ENCODE measurements at places on chromosomes 2 and 18. TPM values are rescaled to one million over a fixed set of nuclear protein-coding genes. Genes with fewer than 3 reads are reported as not detected.

GRCh38 chr2:226561962-226562361 lies 237.7 kb downstream of the IRS1 start:
- DNase-seq: no peak
- no peaks in the 10 kb centered on the region for H3K36me3 ChIP-seq
- H3K27ac ChIP-seq: no peak overlapping the region
- H3K4me3 ChIP-seq: no peak overlapping the region

The RIT2 gene
- not detected for total RNA-seq

DNA sequence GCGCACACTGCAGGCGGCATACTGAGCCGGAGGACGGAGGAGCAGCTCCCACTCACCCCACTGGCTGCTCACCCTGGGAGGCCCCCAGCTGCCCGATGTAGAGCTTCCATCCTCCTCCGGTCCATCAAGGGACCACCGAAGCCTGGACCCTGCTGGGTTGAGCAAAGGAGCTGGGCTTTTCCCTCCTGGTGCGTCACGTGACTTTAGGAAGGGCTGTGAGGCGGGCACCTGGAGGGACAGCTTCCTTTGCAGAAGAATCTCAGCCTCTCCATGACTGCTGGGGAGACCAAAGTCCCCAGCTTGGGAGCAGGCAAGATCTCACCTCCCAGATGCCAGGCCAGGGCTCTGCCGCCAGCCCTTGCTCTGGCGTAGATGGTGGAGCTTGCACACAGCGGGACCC lies 102.7 kb downstream of the TWIST2 start:
- no peak overlapping the region for H3K27ac ChIP-seq
- DNase-seq: no peak
- H3K36me3 ChIP-seq: no peaks in the 10 kb centered on the region
- no peaks in the 10 kb centered on the region for H3K4me1 ChIP-seq
- no peaks in the 10 kb centered on the region for H3K27me3 ChIP-seq
- H3K4me3 ChIP-seq: no peak overlapping the region

GRCh38 chr2:140154706-140155105 lies 1374.5 kb upstream of the NXPH2 start:
- no peaks in the 10 kb centered on the region for H3K27me3 ChIP-seq
- H3K4me3 ChIP-seq: no peak overlapping the region

- no peaks in the 10 kb centered on the region for H3K36me3 ChIP-seq
- H3K4me1 ChIP-seq: no peaks in the 10 kb centered on the region
- no peak overlapping the region for H3K4me3 ChIP-seq
- H3K27me3 ChIP-seq: no peaks in the 10 kb centered on the region
These were observed 78.1 kb upstream of the ETAA1 start for GRCh38 chr2:67318993-67319481.

DNA sequence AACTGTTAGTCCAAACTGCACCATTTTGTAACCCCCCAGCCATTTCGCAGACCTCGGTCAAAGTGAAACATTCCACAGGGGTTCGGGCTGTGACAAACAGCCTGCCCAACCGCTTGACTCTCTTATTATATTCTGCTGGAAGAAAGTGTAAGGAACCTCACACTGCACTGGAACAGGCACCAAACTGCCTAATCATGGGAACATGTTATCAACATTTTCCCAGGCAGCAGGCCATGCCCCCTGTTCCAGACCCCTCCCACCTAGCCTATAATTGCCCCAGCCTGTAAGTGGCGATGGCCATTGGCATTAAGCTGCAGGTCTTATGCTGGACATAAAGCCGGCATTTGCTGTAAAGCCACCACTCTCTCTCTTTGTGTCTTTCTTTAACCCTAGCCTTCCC lies 16.9 kb downstream of the LYG2 start:
- no peak overlapping the region for H3K4me3 ChIP-seq
- no peaks in the 10 kb centered on the region for H3K36me3 ChIP-seq

DNA sequence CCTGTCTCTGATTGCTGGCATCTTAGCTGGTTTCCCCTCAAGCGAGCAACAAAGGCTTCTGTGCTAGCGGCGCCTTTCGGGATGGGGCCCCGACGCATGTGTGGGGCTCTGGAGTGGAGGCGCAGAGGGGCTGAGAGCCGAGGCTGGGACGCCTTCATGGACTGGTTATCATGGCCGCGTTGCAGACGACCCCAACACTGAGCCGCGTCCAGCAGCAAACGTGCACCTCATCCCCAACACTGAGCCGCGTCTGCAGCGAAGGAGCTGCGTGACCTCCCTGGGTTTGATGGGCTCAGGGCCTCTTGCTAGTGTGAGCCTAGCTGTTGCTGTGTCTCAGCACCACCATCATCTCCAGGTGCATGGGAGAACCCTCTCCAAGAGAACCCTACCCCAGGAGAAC lies 123.7 kb upstream of the CTDP1 start:
- no peak overlapping the region for H3K27ac ChIP-seq
- no peaks in the 10 kb centered on the region for H3K27me3 ChIP-seq
- H3K4me1 ChIP-seq: no peaks in the 10 kb centered on the region
- no peaks in the 10 kb centered on the region for H3K36me3 ChIP-seq
- no peak overlapping the region for H3K4me3 ChIP-seq

DNA sequence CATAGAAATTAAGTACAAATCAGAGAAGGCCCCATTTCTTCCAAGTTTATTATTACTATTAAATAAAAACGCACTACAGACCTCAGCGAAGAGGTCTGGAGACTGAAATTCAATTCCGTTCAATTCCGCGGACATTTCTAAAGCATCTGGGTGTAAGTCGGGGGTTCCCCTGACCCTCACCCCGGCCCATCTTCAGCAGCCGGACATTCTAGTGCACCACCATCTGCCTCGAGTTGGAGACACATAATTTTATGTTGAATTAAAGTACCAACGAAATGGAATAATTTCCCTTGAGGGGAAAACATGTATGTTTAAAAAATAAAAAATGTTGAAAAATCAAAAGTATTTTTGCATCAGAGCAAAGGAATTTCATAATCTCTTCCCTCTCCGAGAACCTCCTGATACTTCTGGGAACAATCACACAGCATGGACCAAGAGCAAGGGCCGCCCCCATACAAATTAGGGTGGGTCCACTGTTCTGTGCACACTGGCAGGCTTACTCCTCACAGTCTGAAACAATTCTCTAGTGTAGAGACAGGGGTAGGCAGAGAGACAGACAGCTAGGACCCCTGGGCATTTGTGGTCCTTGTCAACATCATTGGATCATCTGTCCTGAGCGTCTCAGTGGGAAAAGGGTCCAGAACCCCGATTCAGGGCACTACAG lies 29.3 kb downstream of the MBP start:
- H3K4me1 ChIP-seq: peaks cover 99% of the 10 kb centered on the region
- H3K4me3 ChIP-seq: peak overlapping the region; percentile 6
- H3K36me3 ChIP-seq: no peaks in the 10 kb centered on the region
- H3K27ac ChIP-seq: peak overlapping the region; percentile 73

GRCh38 chr2:37566517-37566981 lies 104.9 kb downstream of the CDC42EP3 start:
- DNase-seq: no peak
- H3K4me3 ChIP-seq: no peak overlapping the region
- no peaks in the 10 kb centered on the region for H3K36me3 ChIP-seq

DNA sequence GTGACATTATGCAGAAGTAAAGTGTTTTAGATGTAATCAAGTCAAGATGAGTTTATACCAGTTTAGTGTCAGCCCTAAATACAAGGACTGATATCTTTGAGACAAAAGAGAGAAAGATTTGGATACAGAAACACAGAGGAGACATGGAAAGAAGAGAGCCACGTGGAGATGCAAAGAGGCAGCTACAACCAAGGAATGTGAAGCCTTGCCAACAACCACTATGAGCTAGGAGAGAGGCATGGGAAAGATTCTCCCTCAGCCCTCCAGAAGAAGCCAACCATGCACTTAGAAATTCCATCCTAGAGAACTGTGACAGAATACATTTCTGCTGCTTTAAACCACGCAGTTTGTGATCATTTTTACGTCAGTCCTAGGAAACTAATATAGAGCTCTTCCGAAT lies 217.2 kb downstream of the DOK6 start:
- no peak overlapping the region for H3K4me3 ChIP-seq
- H3K27ac ChIP-seq: no peak overlapping the region
- no peaks in the 10 kb centered on the region for H3K27me3 ChIP-seq
- no peaks in the 10 kb centered on the region for H3K4me1 ChIP-seq
- no peaks in the 10 kb centered on the region for H3K36me3 ChIP-seq

DNA sequence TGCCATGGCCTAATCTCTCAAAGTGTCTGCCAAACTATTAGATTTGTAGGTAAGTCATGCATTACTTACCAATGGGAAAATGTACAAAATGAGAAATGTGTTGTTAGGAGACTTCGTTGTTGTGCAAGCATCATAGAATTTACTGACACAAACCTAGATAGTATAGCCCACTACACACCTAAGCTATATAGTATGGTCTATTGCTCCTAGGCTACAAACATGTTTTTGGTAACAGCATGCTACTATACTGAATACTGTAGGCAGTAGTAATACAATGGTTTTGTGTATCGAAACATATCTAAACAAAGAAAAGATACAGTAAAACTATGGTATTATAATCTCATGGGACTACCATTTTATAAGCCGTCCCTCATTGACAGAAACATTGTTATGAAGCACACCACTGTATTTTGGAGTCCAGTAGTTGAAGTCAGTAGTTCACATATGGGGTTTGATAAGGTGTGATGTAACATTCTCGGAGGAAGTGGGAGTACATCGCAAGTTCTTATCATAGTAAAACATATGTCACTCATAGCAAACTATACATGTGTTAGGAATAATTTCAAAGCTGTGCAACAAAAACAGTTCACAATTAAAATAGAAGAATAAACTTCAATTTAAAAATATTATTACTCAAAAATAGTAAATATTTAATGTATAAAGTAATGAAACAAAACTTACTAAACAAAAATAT lies 12.0 kb upstream of the GTF2A1L start:
- no peak for DNase-seq
- no peaks in the 10 kb centered on the region for H3K36me3 ChIP-seq
- no peak overlapping the region for H3K4me3 ChIP-seq
- no peaks in the 10 kb centered on the region for H3K27me3 ChIP-seq
- no peaks in the 10 kb centered on the region for H3K4me1 ChIP-seq
- no peak overlapping the region for H3K27ac ChIP-seq

DNA sequence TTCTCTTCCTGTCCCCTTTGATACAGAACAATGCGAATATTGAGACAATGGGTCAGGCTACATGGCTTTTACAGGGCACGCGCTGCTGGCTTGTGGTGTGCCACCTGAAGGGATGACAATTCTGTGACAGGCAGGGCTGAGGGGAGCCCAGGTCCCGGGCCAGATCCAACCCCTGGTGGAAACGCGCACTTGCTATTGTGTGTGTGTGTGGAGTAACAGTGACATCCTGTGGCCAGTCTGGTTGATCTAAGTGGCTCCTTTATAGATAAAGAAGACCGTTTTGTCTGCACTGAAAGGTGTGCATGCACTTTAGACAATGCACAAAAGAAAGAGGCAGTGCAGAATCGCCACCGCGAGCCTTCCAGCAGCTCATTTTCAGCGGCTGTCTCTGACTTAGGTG lies 273.6 kb downstream of the HRH4 start:
- no peaks in the 10 kb centered on the region for H3K27me3 ChIP-seq
- no peaks in the 10 kb centered on the region for H3K36me3 ChIP-seq
- no peak overlapping the region for H3K27ac ChIP-seq

The FAM228A gene
- total RNA-seq: 0.63 TPM

DNA sequence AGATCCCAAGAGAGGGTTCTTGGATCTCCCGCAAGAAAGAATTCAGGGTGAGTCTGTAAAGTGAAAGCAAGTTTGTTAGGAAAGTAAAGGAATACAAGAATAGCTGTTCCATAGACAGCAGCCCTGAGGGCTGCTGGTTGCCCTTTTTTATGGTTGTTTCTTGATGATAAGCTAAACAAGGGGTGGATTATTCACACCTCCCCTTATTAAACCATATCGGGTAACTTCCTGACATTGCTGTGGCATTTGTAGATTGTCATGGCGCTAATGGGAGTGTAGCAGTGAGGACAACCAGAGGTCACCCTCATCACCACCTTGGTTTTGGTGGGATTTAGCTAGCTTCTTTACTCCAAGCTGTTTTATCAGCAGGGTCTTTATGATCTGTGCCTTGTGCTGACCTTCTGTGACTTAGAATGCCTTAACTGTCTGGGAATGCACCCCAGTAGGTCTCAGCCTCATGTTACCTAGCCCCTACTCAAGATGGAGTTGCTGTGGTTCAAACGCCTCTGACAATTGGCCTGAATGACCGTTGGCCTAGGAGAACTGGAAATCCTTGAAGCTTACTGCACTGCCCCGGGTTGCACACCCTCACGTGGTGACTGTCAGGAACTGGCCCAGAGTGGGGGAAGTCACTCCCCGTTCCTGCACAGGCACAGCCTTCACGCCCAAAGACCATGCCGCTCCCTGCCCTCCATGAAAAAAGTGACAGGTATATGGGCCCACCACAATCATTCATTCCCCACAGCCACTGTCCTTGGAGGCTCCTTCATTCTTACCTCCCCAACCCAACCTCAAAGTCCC lies 136.9 kb downstream of the SEPTIN10 start:
- DNase-seq: no peak
- no peaks in the 10 kb centered on the region for H3K27me3 ChIP-seq
- H3K4me1 ChIP-seq: no peaks in the 10 kb centered on the region

The TEX44 gene
- total RNA-seq: not detected

DNA sequence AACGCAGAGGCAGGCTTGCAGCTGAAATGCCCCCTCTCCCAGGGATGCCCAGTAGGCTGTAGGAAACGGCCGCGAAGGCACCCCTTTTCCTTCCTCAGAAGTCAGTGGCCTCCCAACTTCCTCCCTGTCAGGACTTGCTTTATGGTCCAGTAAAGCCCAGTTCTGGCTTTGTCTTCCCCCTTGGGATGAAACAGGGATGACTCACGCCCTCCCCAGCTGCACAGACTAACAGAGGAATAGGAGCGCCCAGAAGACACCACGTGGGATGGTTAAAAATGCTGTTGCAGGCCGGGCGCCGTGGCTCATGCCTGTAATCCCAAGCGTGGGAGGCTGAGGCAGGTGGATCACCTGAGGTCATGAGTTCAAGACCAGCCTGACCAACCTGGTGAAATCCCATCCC lies 6.9 kb downstream of the CREG2 start:
- no peak overlapping the region for H3K4me3 ChIP-seq
- peaks cover 2% of the 10 kb centered on the region for H3K4me1 ChIP-seq
- no peaks in the 10 kb centered on the region for H3K36me3 ChIP-seq
- no peak overlapping the region for H3K27ac ChIP-seq
- no peak for DNase-seq
- no peaks in the 10 kb centered on the region for H3K27me3 ChIP-seq

- no peaks in the 10 kb centered on the region for H3K4me1 ChIP-seq
- no peaks in the 10 kb centered on the region for H3K27me3 ChIP-seq
- H3K36me3 ChIP-seq: no peaks in the 10 kb centered on the region
- DNase-seq: no peak
- H3K27ac ChIP-seq: no peak overlapping the region
- no peak overlapping the region for H3K4me3 ChIP-seq
These were observed 66.2 kb downstream of the CYP26B1 start for GRCh38 chr2:72081451-72081850.

The THSD7B gene
- total RNA-seq: not detected

The SLC8A1 gene
- total RNA-seq: 0.95 TPM

DNA sequence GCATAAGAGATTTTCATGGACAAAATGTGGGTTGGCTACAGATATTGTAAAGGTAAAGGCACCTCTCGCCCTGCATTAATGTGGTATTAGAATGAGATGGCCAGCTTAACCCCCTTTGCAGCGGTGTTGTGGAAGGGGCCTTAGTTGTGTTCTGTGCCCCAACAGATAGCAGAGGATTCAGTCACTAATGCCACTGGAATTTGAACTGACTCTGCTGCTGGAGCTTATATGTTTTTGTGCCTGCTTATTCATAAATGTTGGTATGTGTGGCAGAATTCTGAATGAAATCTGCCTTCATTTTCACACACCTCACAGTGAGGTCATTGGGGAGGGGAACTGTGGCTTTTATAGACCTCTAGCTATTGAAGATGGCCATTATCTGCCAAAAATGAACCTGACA lies 90.7 kb upstream of the ITGA6 start:
- no peak for DNase-seq
- no peaks in the 10 kb centered on the region for H3K36me3 ChIP-seq
- H3K4me3 ChIP-seq: no peak overlapping the region
- peaks cover 2% of the 10 kb centered on the region for H3K27me3 ChIP-seq

- no peaks in the 10 kb centered on the region for H3K27me3 ChIP-seq
- no peaks in the 10 kb centered on the region for H3K36me3 ChIP-seq
These were observed 56.5 kb downstream of the PLA2R1 start for GRCh38 chr2:160005908-160006307.
